ENCODE measurements at places on chromosomes 1 and 21.

DNA sequence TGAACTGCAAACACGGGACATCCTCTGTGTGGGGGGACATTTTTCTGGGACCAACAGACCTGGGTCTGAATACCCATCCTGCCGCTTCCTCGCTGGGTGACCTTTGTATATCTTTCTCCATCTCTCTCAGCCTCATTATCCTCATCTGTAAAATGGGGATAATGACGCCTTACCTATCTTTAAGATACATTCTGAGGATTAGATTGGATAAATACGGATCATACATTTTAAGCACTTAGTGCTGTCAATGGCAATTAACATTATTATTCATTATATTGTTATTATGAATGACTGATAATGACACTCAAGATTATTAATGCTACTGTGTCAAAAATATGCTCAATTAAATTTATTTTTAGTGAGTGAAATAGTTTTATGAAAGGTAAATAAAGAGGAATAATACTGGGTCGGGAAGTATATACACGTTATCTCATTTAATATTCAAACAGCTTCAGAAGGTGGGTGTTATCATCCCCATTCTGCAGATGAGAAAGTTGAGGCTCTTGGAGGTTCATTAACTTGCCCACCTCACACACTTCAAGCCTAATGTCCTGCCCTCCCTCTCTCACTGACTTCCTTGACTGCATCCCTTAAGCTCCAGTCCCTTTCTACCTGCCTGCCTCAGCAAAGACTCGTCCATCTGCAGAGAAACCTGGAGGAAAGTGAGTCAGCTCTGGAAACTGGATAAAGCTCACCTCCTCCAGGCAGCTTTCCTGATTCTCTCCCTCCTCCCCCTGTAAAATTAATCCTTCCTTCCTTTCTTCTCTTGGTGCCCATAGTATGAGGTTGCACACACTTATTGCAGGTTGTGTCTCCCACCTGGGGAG, 120.7 kb upstream of the JUN start:
- no peak for DNase-seq

GRCh38 chr1:5887349-5887970, 104.8 kb downstream of the NPHP4 start:
- DNase-seq, result no peak

- DNase-seq, result no peak
These were observed 3.8 kb downstream of the WNT4 start for GRCh38 chr1:22139066-22139594.

- no peak for DNase-seq
These were observed 3.4 kb downstream of the TAGLN2 start for GRCh38 chr1:159921700-159922504.

- DNase-seq, result no peak
These were observed 1.4 kb downstream of the MEGF6 start for GRCh38 chr1:3609769-3610526.

GRCh38 chr21:45556645-45557615, 14.7 kb upstream of the SLC19A1 start:
- no peak for DNase-seq

DNA sequence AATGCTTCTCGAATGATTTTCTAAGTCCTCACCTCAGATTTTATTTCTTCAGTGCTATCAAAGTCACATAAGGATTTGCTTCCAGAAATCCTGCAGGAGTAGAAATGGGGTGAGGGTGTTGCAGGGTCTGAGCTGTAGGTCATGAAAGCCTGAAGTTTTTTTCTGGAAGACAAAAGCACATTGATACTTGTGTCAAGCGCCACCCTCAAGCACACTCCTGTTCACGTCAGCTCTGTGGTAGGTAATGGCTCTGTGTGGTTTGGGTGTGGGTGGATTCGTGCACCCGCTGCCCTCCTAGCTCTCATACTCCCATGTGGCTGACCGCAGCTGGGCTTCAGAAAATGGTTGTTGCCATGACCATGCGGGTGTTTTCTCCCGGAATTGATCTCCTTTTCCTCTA, 39.9 kb downstream of the AKNAD1 start:
- DNase-seq, result no peak

DNA sequence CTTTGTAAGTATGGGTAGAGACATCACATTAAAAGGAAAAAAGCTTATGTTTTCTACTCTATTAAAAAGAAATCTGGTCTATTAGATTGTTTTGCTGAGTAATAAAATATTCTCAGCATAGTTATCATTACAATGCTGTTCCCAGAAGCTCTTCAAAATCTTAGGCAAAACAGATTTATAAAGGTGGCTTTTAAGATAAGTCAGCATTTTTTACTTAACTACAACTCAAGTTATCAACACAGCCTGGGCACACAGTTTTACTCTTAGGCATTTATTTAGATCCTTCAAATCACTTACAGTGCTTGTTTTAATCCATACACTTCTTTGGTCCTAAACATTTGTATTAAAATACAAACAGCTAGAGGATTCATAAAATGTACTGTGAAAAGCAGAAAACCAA, 534.8 kb upstream of the NCAM2 start:
- no peak for DNase-seq

GRCh38 chr1:34024485-34024884, 140.5 kb downstream of the CSMD2 start:
- DNase-seq, result no peak

DNA sequence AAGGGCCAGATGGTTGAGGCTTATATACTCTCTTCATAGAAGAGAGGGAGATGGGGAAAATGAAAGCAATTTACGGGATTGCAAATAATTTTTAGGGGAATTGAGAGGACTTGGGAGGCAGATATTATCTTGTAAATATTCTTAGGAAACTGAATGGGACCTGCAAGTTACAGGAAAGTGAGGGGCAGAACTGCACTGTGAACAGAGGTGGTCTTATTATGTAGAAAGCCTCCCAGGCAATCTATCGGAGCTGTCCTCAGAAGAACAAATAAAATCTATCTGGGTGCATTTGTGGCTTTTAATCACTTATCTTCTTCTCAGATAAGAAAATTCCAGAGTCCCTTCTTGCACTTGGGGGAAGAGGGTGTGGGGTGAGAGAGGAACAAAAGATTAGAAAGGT, 223.5 kb downstream of the RHOU start:
- DNase-seq, result no peak

DNA sequence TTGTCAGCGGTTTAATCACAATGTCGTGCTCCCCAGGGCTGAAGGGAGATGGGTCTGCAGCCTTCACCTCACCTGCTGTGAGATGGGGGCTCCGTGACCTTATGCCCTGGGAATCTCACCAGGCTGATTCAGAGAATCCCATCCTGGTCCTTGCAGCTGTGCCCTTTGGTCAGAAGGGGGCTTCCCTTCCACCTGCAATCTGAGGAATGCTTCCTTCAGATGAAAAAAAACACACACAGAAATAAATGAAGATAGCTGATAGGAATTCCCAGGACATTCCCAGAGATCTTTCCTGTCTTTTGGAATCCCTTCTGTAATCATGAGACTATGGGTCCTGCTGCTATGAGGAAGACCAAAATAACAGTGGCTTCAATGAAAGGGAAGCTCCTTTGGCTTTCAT, 127.0 kb upstream of the VAMP3 start:
- no peak for DNase-seq

GRCh38 chr1:57986432-57986831, 560.1 kb downstream of the OMA1 start:
- DNase-seq, result peak; percentile 4

GRCh38 chr21:37281993-37282392, 14.9 kb upstream of the VPS26C start:
- DNase-seq, result no peak

GRCh38 chr21:35768187-35768586, 292.1 kb downstream of the SETD4 start:
- no peak for DNase-seq

- no peak for DNase-seq
These were observed 9.1 kb downstream of the NTNG1 start for GRCh38 chr1:107149946-107150345.
